ENCODE measurements at places on chromosomes 1 and 21.

- DNase-seq = no peak
Measured at GRCh38 chr1:18352636-18353265, 128.0 kb upstream of the KLHDC7A start.

DNA sequence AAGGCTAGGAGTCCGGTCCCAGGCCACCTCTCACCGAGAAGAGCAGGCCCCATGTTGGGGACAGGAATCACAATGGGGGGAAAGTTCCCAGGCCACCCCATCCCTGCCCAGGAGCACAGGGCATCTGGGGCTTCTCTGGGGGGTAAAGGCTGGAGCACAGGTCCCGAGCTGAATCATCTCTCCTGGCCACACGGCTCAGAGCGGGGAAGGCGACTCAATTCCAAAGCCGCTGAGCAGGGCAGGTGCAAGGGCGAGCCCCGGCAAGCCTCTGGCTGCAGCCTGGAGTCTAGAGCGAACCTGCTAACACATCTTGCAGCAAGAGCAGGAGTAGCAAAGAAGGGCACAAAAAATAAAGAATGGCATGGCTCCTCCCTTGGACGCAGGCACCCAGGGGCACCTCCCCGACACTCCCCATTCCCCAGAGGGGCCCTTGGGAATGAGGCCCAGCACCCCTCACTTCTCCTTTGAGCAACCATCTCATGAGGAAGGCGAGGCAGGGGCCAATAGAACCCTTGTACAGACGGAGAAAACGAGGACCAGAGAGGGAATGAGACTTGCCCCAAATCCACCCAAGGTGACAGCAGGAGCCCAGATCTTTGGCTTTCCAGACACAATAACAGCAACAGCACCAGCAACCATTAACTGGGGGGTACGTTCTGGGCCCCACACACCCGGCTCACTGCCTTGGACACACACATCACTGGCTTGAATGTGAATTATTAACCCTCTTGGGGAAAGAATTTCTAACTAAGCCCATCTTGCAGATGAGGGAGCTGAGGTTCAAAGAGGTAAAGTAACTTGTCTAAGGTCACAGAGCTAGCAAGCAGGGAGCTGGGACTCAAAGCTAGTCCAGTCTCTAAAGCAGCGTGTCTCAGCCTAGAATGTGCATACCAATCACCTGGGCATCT is 20.7 kb upstream of the ALDH4A1 start:
- DNase-seq = no peak

GRCh38 chr1:155984341-155984740 is 6.0 kb upstream of the ARHGEF2 start:
- no peak for DNase-seq

DNA sequence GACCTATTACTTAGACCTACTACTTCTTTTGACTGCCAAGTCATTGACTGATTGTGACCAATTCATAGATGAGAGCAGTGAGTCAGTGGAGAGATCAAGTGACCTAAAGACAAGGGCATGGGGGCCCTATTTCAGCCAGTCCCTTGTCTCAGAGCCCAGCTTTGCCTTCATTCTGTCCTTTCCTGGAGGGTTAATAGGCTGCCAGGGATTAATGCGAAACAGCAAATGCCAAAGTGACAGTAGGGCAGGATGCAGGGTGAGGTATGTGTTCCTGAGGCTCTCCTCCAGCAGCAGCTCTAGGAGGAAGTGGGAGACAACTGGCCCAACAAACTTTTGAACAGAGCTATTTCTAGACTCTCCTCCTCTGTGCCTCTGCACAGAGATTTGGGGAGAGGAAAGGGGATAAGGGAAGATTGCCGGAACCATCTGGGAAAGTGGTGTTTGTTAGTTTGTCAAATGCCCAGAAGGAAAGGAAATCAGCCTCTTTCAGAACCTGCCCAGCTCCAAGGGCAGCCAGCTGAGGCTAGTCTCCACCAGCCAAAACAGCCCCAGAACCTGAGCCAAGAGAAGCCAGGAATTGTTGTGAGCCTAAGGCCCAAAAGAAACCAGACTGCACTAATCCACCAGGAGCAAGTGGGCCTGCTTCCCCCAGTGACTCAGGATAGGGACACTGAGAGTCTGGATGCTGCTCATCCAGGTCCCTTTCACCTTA is 4.9 kb upstream of the S100A3 start:
- DNase-seq = no peak

DNA sequence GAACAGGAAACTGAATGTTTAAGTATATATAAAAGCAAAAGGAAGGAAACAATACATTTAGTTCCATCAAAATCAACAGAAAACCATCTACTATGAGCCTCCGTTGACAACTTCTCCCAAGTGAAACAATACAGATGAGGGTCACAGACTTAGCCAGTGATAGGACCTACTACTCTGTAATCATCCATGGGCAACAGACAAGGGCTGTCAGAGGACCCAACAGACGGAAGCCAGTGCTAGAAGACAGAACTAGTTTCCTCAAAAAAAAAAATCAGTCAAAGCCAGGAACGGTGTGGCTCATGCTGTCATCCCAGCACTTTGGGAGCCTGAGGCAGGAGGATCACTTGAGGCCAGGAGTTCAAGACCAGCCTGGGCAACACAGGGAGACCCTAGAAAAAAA is 20.6 kb downstream of the RERE start:
- DNase-seq = no peak

DNA sequence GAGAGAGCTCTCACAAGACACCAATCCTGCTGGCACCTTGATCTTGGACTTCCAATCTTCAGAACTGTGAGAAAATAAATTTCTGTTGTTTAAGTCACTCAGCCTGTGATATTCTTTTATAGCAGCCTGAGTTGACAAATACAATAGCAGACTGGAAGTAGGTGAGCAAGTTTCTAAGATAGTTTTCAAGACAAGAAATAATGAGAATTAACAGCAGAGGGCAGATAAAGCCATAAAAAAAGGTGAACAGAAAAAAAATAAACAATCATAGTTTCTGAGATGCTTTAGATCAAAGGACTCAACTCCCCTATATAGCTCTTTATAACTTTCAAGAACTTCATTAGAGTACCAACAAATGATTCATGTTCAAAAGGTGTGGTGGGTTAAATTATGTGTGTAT is 119.8 kb downstream of the PLPPR5 start:
- DNase-seq = no peak

- DNase-seq = no peak
Measured at GRCh38 chr1:172758259-172758658, 99.4 kb downstream of the FASLG start.

- no peak for DNase-seq
Measured at GRCh38 chr1:227330279-227331076, 12.2 kb upstream of the CDC42BPA start.

DNA sequence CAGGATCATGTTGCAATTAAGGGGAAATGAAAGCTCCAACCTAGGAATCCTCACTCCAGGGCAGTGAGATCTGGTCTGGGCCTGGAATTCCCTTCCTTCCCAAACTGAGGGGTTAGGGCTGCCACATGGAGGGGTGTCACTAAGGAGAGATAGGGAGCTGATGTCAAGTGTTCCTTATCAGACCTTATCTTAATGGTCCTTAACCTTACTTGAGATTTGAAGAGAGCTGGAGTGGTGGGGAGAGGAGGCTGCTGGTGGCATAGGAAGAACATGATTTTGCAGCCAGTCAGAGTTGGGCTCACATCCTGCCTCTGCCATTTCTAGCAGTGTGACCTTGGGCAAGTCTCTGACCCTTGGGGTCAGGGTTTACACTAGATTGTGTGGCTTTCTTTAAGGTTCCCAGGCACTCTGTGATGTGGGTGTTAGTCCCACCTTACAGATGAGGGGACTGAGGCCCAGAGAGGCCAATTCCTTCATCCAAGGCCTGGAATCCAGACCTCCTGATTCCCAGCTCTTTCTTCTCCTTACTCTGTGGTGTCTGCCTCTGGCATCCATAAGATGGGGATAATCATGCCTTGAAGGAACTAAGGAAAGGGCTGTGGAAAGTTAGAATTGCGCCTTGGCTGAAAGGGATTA is 56.3 kb upstream of the SYNC start:
- no peak for DNase-seq

DNA sequence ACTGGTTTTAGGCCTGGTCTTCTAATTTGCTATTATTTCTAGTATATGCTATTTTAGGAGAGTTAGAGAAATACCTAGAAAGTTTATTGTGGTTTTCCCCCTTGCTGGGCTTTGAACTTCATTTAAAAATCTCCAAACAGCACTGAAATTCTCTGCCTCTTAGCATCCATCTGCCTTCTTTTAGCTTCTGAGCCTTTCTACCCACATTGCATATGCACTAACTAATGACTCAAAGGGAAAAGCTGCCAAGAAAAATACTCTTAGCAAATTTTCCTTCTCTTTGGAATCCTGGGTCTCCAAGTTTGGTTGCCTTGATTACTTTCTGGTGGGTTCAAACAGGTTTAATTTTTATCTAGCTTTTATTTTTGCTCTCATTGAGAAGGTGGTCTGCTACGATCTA is 408.4 kb upstream of the PTBP2 start:
- no peak for DNase-seq

- no peak for DNase-seq
Measured at GRCh38 chr1:71262970-71263369, 182.1 kb upstream of the ZRANB2 start.

GRCh38 chr1:13443335-13443979 is 33.2 kb downstream of the PRAMEF20 start:
- no peak for DNase-seq

- no peak for DNase-seq
Measured at GRCh38 chr1:75838079-75838478, 41.4 kb downstream of the MSH4 start.

DNA sequence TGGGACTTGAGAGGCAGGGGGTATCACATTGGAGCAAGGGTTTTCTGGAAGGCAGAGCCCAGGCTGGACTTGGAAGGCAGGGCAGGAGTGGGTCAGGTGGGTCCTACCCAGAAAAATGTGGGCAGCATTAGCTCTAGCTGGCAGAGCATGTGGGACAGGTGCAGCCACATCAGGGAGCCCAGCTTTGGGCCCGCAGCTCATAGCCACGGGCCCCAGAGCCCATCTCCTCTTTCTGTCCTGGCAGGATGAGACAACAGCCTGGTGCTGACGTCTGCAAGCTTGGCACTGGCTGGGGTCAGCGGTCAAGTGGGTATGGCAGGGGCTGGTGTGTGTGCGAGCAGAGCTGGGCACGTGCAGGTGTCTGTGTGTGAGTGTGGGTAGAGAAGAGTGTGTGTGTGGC is 154.7 kb downstream of the GRIK3 start:
- DNase-seq = no peak

GRCh38 chr1:5901841-5902240 is 90.4 kb downstream of the NPHP4 start:
- DNase-seq = no peak

- no peak for DNase-seq
Measured at GRCh38 chr1:170701962-170702361, 38.0 kb downstream of the PRRX1 start.

DNA sequence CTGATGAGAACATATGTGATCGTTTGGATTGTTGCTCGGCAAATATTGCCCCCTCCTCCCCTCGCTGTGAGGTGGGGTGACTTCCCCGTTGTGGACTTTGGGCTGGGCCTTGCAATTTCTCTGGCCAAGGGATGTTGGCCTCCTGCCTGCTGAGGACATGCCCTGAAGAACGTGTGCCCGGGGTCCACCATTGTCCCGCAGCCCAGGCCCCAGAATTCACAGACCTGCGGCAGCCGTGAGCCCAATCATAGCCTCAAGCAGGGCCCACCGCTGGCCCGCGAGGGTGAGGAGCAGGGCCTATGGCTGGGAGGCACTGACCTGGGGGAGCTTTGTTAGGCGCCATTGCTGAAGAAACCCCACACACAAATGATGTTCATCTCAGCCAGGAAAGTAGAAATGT is 58.3 kb upstream of the ACTRT2 start:
- DNase-seq = no peak

GRCh38 chr1:25786887-25787759 is 12.9 kb upstream of the SELENON start:
- no peak for DNase-seq

- DNase-seq = no peak
Measured at GRCh38 chr1:186927884-186928283, 99.1 kb downstream of the PLA2G4A start.

DNA sequence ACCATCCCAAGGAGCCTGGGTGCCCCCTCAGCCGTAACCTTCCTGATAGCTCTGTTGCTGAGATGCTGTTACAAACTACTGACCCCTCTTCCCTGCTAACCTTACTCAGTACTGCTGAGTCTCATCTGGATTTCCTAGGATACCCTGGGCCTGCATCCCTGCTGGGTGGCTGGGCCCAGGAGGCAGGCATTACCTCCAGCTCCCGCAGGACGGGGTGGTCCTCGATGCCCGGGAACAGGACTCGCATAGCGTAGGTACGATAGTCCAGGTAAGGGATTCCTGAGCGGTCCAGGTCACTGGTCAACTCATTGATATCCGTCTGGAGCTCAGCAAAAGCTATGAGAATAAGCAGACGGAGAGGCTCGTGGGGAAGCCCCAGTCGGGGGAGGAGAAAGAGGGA is 131.9 kb upstream of the CD34 start:
- no peak for DNase-seq

GRCh38 chr1:240658312-240658960 is 46.5 kb upstream of the GREM2 start:
- DNase-seq = no peak

DNA sequence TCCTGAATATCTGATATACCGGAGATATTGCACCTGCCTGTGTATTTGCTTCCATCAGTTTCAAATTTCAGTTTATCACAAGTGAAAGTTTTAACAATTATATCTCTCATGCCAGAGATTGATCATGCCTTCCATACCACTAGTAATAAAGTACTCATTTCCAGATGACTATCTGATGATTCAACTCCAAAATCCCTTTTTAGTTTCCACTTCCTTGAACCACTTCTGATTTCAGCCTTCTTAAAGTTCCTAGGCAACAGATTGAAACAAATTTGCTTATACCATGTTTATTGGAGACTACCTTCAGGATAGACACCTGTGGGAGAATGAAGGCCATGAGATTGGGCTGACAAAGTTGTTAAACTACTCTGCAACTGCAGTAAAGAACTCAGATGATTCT is 21.5 kb upstream of the COL11A1 start:
- DNase-seq = no peak

GRCh38 chr1:99786751-99787501 is 20.5 kb upstream of the FRRS1 start:
- no peak for DNase-seq

- DNase-seq = no peak
Measured at GRCh38 chr1:117638141-117638540, 32.3 kb downstream of the TENT5C start.

Measured in stimulated activated CD8-positive, alpha-beta memory T cell treated with anti-CD3 and anti-CD28 coated beads, Interleukin-15, amount 100 ng/mL, for 1 hour (primary cell).